DMS 273 treated with DMSO at 0.1 percent for 48 hours (cell line): ENCODE measurements at places on chromosomes 1 and 21.

GRCh38 chr1:65020774-65021173 lies 54.4 kb upstream of the JAK1 start:
- DNase-seq: no peak

DNA sequence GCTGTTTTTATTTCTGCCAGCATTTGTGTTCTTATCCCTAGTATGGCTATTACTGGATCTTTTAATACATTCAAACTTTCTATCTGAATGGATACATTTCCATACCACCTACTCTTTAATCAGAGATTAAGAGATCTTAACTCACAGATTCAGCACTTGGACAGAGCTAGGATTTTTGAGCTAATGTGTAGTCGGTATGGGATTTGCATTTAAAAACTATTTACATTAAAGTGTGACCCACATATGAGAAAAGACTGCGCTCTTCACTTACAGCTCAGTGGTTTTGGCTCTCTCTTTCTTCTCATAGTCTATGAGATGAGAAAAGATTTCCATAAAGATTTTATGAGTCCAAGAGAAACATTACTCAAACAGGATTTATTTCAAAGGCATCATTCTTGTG lies 16.4 kb downstream of the HMGB4 start:
- DNase-seq: no peak

GRCh38 chr1:8002921-8003320 lies 23.2 kb downstream of the ERRFI1 start:
- no peak for DNase-seq

- no peak for DNase-seq
Measured at GRCh38 chr1:119516680-119517079, 9.7 kb downstream of the HSD3B1 start.

DNA sequence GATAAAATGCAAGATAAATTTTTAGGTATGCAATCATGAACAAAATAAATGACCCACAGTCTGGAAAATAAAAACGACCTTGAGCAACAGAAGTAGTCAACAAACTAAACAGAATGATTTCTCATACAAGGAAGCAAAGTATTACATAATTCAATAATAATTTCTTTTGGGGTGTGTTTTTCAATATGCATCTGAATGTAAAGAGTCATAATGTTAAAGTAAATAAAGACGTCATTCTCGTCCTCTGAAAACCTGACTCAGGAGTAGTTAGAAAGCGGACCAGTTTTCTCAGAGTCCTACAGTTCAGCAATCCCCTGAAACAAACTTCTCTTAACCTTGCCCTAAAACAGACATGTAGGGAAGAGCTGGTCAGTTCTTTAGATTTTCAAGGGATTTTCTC lies 18.6 kb downstream of the CDC42BPA start:
- DNase-seq: no peak

GRCh38 chr1:184545601-184546000 lies 158.8 kb downstream of the C1orf21 start:
- DNase-seq: no peak

DNA sequence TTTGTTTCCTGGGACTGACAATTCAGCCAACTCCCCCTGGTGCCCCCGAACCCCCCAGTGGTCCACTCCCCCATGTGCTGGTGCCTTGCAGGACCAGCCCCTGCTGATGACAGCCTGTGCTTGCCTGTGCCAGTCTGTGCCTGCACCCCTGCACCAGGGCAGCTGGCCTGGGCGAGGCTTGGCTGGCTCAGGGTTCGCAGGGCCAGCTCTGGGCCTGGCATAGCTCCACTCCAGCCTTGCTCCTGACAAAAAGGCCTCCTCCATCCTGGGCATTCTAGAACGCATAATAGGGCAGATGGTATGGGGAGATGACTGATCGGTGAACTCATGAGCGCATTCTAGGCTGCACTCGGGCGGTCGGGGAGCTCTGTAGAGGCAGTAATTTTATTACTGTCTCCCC lies 5.4 kb downstream of the CNTN2 start:
- peak; percentile 38 for DNase-seq

DNA sequence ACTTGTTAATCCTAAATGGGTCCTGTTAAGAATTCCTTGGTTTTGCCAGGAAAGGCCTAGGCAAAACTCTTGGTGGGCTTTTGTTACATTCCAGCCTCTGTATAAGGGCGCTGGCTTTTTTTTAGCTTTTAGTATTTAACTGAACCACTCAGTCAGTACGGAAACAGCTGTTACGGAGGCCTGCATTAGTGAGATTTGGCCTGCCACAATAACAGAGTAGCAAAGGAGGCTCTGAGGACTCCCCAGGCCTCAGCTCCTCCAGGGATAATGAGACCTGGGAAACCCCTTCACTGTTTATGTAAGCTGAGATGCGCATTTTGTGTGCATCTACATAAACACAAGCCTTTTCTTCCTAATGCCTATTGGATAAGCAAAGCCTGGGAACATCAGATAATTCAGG lies 210.2 kb downstream of the APP start:
- DNase-seq: no peak

- no peak for DNase-seq
Measured at GRCh38 chr1:88877382-88877825, 14.0 kb downstream of the GTF2B start.

- no peak for DNase-seq
Measured at GRCh38 chr1:223209293-223209898, 66.3 kb upstream of the TLR5 start.

DNA sequence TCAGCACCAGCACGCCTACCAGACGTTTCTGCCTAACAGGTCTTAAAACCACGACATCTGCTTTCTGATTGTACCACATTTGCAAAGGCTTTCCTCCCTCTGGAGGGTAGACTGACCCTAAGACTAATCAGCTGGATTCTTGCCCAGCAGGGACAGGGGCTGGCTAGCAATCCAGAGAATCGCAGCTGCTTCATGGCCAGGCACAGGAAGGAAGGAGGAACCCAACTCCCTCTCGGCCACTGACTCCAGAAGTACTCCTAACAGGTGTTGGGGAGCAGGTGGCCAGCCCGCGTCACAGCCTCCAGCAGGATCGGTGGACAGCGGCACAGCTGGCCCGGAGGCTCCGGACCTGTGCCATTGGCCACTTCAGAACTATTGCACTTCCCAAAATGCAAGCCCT lies 180.8 kb downstream of the NPHP4 start:
- DNase-seq: peak; percentile 30

- DNase-seq: no peak
Measured at GRCh38 chr1:15453734-15454133, 2.8 kb upstream of the CELA2A start.

GRCh38 chr1:230283678-230284077 lies 142.5 kb downstream of the PGBD5 start:
- no peak for DNase-seq

- no peak for DNase-seq
Measured at GRCh38 chr1:150121236-150121862, 28.4 kb upstream of the PLEKHO1 start.

GRCh38 chr21:19463966-19464365 lies 1060.4 kb upstream of the TMPRSS15 start:
- no peak for DNase-seq

GRCh38 chr1:14940285-14940870 lies 213.2 kb upstream of the TMEM51 start:
- DNase-seq: no peak

GRCh38 chr1:161481624-161482392 lies 23.4 kb upstream of the FCGR2A start:
- DNase-seq: no peak

DNA sequence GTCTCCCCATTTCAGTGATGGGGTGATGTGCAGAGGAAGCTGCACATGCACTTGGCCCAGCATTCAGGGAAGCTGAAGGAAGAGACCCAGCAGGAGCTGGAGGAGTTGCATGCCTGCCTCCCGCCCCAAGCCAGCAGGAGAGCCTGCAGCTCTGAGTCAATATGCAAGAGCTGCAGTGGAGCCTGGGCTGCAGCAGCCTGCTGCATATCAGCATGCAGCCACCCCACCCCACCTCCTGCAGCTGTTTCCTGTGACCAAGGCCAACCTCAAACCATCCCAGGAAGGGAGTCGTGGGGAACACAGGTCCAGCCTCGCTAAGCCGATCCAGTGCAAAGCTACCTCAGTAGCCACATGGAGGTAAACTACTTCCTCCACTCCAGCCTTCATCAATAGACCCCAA lies 18.9 kb downstream of the AGT start:
- no peak for DNase-seq
